ENCODE measurements at places on chromosomes 11 and 22.

GRCh38 chr22:50507421-50507990 is at the start of gene LMF2:
LMF2 (minus strand) TSS chr22:50507702; CDS start chr22:50507675, 27 bp downstream.
- no peak for DNase-seq

GRCh38 chr11:41413843-41414242 is 45.6 kb downstream of the LRRC4C start:
- DNase-seq = no peak

DNA sequence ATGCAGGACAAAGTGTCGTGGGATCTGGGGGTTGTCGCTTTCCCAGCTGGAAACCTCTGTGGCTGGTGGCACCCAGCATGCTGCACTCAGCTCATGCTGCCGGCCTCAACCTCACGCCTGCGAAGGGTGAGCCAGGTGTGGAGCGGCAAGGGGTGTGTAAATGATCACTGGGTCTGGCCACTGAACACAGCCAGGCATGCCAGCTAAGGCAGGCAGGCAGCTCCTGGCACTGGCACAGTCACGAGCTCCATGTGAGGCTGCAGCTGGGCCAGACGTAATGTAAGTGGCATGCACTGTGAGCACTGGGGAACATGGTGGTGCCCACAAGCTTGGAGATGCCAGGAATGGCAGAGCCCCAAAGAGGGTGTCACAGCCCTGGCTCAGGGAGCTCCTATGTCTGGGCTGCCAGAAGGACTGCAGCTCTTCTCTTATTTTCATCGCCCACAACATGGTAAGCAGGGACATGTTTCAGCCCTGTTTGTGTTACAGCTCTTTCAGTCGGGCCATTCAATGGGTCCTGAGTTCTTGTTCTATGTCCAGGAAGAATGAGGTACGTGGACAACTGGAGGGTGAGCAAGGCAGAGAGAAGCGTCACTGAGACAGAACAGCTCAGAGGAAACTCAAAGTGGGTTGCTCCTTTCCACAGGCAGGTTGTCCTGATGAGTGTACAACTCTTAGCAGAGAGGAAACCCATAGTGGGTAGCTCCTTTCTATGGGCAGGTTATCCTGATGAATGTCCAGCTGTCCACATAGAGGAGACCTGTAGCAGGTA is 403.8 kb downstream of the CNTN5 start:
- DNase-seq = no peak

- DNase-seq = no peak
Measured at GRCh38 chr22:29458551-29458950, 20.2 kb downstream of the RFPL1 start.

DNA sequence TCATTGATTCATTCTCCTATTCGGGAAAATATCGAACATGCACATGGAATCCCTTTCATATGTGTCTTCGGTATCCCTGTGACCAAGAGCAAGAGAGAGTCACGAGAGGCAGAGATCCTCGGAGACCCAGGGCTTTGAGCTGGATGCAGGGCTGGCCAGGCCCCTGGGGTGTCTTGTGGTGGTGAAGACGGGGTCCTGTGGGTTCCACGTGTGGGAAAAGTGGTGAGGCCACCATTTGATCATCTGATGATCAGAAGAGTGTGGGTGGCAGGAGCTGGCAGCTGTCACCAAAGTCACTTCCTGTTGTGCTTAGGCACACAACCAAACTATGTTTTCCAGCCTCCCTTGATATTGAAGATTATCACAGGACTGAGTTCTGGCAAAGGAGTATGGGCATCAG is 94.0 kb downstream of the BRD1 start:
- DNase-seq = no peak
